ENCODE measurements at places on chromosomes 7 and 10. TPM values are rescaled to one million over a fixed set of nuclear protein-coding genes. Genes with fewer than 3 reads are reported as not detected.

GRCh38 chr10:78277314-78278057, 243.8 kb downstream of the RPS24 start:
- H3K4me1 ChIP-seq: no peaks in the 10 kb centered on the region
- no peak overlapping the region for H3K4me3 ChIP-seq
- H3K27me3 ChIP-seq: no peaks in the 10 kb centered on the region
- no peaks in the 10 kb centered on the region for H3K36me3 ChIP-seq

GRCh38 chr7:48305661-48306060, 134.4 kb downstream of the ABCA13 start:
- H3K27ac ChIP-seq: no peak overlapping the region
- no peaks in the 10 kb centered on the region for H3K36me3 ChIP-seq
- no peak overlapping the region for H3K4me3 ChIP-seq
- DNase-seq: no peak

DNA sequence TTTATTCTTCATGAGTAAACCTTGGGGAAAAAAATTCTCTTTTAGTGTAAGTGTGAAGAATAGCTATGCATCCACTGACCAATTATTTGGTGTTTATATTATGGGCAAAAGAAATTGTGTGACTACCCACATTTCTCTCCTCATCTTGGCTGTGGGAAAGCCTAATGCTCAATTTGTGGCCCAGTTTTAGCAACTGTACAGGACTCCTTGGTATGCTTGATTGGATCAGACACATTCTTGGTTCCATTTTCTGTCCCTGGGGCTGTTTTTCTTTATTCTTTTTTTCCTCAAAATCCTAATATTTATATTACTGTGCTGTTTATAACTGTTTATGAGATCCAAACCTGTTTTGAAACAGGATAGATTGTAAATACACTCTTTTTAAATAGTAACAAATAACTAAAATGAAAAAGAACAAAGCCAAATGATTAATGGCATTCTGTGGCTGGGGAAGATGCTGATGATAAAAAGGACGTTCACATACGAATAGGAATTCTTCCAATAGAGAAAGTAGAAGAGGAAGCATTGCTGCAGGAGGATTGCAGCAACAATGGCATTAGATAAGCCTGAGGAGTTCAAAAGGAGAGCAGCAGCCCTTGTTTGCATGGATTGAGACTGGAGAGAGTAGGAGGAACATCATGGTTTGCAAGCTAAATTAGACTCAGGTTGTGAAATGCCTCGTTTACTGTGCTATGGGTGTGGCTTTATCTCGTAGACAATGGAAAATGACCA, 580.5 kb downstream of the INHBA start:
- H3K4me1 ChIP-seq: no peaks in the 10 kb centered on the region
- H3K27ac ChIP-seq: no peak overlapping the region
- H3K36me3 ChIP-seq: no peaks in the 10 kb centered on the region
- no peak overlapping the region for H3K4me3 ChIP-seq

DNA sequence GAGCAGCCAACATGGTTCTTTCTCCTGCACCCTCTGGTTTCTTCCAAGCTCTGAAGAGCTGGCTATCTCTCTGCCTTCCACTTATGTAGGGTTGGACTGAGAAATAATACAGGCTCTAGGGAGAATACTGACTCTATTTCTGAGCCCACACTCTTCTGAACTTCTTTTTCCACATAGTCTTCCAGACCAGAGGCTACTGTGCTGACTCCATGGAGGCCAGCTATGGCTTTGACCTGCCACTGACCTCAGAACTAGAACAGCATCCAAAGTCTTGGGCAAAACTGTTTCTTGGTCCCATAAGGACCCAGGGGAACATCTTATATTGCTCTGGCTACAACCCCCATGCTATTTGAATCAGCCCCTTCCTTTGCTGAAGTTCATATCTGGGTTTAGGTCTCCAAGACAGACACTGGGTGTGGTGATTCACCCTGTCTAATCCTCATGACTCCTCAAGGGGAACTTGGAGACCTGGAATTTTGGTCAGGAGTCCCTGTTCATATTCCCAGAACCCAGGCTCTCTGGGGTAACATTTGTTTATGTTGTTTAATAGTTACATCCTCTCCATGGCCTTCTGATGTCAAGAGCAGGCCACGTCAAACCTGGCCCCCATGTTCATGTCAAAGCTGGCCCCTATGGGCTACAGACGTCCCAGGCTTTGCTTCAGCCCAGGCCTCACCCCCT, 12.1 kb upstream of the PLAU start:
- DNase-seq: no peak
- no peaks in the 10 kb centered on the region for H3K36me3 ChIP-seq
- H3K4me3 ChIP-seq: no peak overlapping the region
- no peaks in the 10 kb centered on the region for H3K4me1 ChIP-seq
- H3K27me3 ChIP-seq: no peaks in the 10 kb centered on the region
- H3K27ac ChIP-seq: no peak overlapping the region

CNTNAP2 gene
- 1.7 TPM for polyA plus RNA-seq

DNA sequence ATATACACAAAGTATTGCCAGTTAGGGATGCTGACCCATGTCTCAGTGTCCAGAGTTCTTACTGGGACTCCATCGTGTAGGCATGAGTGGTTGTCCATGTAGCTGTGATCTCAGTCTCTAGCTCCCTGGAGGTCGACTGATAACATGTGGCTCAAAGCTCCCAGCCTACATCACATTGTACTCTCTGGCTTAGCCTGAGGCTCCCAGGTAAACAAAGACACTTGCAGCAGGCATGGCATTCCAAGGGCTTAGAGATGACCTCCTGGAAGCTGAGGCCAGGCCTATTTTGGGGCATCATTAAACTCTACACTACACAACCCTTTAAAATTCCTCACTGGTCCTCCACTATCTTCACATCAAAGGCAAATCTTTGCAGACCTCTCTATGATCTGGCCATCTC, 100.8 kb upstream of the DOCK1 start:
- H3K27me3 ChIP-seq: no peaks in the 10 kb centered on the region
- H3K27ac ChIP-seq: no peak overlapping the region
- DNase-seq: no peak
- H3K4me3 ChIP-seq: no peak overlapping the region
- H3K4me1 ChIP-seq: no peaks in the 10 kb centered on the region

DNA sequence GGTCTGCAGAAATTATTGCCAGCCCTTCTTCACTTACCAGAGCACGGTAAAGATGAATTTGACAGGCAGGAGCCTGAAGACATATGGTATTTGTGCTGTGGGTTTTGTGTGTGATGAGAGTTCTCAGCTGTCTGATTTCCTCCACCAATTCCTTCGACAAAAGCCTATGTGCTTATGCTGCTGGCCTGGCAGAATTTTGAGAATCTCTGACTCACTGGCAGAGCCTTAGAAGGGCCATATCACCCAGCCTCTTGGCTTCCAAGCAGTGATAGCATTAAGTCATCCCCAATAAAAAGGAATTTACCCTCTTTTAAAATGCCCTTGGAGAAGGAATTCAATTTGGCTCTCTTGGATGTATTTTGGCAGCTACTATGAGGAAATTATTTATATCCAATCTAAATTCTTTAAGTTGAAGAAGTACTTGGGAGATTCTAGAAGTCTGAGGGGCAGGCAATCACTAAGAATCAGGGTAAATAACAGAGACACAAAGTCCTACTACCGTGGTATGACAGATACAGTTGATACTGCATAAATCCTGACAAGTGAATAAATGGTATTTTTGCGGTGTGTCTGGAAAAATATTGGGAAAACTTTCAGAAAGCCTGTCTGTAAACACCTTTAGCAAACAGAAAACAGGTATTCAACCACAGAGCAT, 68.6 kb upstream of the EFCAB10 start:
- peaks cover 30% of the 10 kb centered on the region for H3K4me1 ChIP-seq
- H3K4me3 ChIP-seq: no peak overlapping the region
- H3K27ac ChIP-seq: peak overlapping the region; percentile 36
- H3K36me3 ChIP-seq: no peaks in the 10 kb centered on the region

GRCh38 chr10:79409038-79409725, 36.2 kb downstream of the ZCCHC24 start:
- H3K4me1 ChIP-seq: peaks cover 5% of the 10 kb centered on the region
- H3K27ac ChIP-seq: no peak overlapping the region
- H3K4me3 ChIP-seq: no peak overlapping the region
- no peaks in the 10 kb centered on the region for H3K36me3 ChIP-seq

DNA sequence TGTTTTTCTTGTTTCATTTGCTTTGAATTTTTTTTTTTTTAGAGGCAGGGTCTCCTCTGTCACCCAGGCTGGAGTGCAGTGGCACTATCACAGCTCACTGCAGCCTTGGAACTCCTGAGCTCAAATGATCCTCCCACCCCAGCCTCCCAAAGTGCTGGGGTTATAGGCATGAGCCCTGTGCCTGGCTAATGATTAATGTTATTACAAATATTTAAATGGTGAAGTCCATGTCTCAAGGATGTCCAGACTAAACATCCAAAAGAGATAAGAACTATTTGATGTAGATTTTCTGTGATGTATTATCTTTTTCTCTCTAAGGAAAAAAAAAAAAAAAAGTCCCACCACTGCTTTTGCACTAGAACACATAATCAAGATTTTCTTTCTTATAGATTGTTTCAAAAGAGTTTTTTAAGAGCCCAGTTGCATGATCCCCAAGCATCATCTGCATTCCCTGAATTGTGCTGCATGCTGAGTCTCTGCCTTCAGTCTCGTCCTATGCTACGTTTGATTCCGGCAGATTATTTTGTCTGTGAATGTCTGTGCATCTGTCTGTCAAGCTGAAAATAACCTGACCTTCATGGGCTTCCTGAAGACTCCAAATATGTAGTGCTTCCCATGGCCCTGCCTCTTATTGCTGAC, 33.4 kb downstream of the MACROH2A2 start:
- H3K4me3 ChIP-seq: no peak overlapping the region
- H3K4me1 ChIP-seq: no peaks in the 10 kb centered on the region
- H3K36me3 ChIP-seq: no peaks in the 10 kb centered on the region

All from sigmoid colon (tissue), 7 donors.